ENCODE measurements at places on chromosomes 12 and 14.
A peak's percentile ranks its signal among the peaks of the same experiment; 100 is the strongest.

GRCh38 chr12:56719056-56719455 lies 6.0 kb downstream of the NACA start:
- no peak for DNase-seq

- no peak for DNase-seq
These were observed 94.6 kb downstream of the NCOR2 start for GRCh38 chr12:124472690-124473279.

DNA sequence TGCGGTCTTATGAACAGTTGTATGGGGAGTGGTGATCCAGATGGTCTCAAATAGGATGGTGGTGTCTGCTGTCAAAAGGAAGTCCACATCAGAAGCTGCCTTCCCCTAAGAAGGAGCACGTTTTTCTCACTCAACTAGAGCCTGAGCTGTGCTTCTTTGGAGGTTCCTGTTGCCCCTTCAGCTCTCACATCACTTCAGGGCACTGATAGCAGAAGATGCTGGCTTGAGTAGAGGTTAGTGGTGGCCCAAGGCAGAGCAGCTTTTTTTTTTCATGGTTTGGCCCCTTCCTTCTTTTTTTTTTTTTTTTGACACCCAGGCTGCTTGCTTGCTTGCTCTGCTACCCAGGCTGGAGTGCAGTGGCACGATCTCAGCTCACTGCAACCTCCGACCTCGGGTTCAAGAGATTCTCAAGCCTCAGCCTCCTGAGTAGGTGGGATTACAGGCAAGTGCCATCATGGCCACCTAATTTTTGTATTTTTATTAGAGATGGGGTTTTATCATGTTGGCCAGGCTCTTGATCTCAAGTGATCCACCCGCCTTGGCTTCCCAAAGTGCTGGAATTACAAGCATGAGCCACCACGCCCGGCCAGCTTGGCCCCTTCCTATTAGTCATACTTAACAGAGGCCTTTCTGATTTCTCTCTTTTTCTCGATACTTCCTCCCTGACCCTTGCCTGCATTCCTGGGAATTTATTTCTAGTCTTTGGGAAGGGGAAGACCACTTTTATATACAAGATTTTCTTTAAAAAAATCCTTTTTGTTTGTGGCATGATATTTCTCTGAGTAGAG lies 31.6 kb downstream of the KLRD1 start:
- peak; percentile 70 for DNase-seq

DNA sequence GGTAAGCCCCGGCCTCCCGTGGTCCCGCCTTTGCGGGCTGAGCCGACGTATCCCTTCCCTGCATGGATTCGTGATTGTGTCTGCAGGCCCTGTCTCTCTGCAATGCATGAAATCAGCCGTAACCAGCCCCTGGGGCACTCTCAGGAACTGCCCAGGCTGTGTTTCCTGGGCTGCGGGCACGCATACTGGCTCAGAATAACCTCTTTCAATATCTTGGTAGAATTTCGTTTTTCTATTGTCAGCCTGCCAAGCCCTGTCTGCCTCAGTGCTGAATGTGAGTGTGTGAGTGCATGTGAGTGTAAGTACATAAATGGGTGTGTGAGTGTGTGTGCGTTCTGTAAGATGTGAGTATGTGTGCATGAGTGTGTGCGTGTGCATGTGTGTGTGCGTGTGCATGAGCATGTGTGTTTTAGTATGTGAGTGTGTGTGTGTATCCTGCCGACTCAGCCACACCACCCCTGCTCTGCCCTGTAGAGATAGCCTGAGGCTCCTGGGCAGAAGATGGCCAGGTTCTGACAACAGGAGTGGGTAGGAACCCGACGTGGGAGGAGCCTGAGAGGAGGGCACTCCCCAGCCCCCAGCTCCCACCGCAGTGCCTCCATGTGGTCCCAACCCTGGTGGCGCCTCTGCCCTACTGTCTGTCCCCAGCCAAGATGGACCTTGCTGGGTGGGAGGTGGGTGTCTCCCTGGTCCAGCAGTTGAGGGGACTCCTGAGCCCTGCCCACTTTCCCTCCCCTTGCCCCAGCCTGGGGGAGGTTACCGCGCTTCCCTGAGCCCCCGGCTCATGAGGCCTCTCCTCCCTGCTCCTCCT lies 268.8 kb downstream of the ADGRD1 start:
- DNase-seq = no peak

- DNase-seq = no peak
These were observed 156.9 kb downstream of the DPF3 start for GRCh38 chr14:72736786-72737559.

GRCh38 chr12:33654313-33654712 lies 214.7 kb upstream of the SYT10 start:
- DNase-seq = no peak

DNA sequence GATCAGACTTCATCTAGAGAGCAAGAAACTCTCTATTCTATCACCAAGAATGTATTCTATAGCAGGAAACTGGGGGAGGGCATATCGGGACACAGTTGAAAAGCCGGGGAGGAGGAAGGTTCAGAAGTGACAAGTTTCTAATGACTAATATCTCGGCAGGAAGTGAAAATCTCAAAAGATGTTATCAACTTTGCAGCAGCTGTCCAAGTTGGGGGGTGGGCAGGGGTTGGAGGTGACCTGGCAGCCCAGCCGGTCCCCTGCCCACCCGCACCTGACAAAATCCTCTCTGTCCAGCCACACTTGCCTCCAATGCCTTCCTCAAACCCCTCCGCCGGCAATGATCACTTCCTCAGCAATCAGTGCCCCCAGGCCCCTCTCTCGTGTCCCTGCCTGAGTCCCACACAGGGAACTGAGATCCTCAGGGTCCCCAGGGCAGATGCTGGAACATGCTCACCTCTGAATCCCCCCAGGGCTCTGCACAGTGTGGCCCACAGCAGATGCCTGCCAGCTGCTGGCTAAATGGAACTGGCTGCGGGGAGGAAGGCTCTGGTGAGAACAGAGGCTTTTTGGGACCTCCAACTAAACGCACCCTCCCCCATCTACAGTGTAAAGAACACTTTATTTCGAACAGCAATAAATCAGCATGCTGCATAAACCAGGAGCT lies 43.9 kb downstream of the CCDC88C start:
- DNase-seq = peak; percentile 50

DNA sequence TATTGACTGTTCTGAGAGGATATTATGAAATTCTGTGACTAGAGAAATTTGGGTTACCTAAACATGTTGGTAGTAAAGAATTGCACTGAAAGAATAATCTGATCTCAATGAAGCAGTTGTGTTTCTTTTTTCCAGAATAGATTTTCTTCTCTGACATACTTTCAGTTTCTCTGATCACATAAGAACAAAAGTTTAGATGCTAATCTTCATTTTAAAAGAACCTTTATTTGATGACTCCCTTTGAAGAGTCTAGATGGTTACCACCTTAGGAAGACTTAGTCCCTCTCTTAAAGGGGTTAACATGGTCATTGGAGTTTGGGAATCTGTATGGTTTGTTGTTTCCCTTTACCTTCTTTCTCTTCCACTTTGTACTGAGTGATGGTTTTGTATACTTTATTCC lies 58.6 kb downstream of the MON2 start:
- DNase-seq = no peak

DNA sequence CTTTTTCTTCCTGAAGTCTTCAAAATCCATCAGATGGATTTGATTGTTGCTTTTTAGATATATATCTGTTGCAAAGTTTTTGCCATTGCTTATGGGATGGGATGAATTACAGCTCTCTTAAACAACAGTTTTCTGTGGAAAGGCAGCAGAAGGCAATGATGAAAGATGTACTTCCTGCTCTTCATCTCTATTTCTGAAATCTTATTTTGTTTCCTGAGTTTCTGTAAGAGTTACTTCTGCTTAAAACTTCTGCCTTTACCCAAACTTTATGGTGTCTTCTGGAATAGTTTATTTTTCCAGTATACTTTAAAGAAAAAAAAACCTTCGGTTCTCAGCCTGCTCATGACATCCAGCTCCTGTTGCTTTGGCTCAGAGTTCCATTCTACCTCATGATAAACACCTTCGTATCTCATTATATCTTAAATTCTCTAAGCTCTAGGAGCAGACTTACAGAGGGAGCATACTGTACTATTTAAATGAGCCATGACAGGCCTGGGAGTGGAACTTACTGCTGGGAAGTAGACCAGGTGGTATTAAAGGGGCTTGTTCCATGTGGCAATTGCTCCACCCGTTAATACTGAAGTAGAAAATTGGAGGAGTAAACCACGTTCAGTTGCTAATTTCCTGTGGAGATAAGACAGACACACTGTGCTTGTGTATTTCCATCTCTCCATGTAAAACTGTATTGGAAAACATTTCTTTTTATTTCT lies 288.4 kb downstream of the FBXL14 start:
- DNase-seq = no peak

GRCh38 chr14:25607192-25607591 lies 557.2 kb upstream of the STXBP6 start:
- DNase-seq = no peak

DNA sequence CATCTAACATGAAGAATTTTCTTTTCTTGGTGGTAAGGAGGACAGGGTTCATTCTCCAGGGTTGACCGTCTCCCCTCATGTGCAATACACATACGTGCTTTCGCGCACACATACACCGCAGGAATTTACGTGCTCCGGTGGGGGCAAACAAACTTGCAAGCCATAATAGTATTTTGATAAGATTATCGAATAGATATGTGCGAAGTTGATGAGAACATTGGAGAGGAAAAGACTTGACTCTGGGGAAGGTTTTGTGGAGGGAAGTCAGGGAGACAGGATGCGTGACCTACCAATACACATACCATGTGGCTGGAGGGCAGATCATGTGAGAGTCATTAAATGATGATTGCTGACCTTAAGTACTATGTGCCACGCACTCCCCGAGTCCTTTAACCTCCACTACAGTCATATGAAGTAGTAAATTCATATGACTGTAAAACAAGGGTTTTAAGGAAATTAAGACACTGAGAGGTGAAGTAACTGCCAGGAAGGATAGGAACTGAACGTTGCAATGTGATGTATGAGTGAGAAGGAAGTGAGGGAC lies 921 bp downstream of the RAD51B start:
- peak; percentile 15 for DNase-seq

DNA sequence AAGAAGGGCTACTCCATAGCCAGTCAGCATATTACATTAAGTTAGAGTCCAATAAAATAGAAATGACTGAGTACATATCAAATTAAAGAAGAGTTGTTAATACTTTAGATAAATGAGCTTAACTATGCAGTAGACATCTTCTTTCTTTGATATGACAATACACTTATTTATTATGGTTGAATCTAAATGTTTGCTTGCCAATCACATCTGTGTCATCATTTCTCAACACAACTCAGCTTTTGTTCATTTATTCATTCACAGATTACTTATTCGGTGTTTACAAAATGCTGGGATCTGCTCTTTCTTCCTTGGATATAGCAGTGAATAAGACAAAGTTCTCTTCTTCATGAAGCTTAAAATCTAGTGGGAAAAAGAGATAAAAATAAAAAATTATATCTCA lies 614.6 kb upstream of the ATP2B1 start:
- DNase-seq = no peak

GRCh38 chr14:89308232-89308959 lies 108.6 kb downstream of the FOXN3 start:
- DNase-seq = no peak

GRCh38 chr14:32633224-32633859 lies 304.2 kb downstream of the AKAP6 start:
- no peak for DNase-seq

GRCh38 chr12:46259071-46259470 lies 9.8 kb downstream of the SLC38A1 start:
- no peak for DNase-seq

DNA sequence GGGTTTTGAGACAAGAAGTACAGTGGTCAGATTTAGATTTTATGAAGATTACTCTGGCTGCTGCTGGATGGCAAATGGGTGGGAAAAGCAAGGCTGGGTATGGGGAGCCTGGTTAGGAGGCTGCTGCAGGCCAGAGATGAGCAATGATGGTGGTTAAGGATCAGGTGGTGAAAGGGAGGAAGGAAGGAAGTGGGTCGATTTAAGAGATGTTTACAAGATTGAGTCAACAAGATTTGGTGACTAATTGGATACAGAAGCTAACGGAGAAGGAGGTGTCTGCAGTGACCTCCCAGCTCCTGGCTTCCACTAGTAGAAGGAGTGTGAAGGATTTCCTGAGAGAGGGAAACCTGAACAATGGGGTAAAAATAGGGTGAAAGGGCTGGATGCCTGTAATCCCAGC lies 18.7 kb downstream of the NOS1 start:
- DNase-seq = peak; percentile 89

- DNase-seq = no peak
These were observed 216.7 kb upstream of the TMTC1 start for GRCh38 chr12:30000401-30000800.

DNA sequence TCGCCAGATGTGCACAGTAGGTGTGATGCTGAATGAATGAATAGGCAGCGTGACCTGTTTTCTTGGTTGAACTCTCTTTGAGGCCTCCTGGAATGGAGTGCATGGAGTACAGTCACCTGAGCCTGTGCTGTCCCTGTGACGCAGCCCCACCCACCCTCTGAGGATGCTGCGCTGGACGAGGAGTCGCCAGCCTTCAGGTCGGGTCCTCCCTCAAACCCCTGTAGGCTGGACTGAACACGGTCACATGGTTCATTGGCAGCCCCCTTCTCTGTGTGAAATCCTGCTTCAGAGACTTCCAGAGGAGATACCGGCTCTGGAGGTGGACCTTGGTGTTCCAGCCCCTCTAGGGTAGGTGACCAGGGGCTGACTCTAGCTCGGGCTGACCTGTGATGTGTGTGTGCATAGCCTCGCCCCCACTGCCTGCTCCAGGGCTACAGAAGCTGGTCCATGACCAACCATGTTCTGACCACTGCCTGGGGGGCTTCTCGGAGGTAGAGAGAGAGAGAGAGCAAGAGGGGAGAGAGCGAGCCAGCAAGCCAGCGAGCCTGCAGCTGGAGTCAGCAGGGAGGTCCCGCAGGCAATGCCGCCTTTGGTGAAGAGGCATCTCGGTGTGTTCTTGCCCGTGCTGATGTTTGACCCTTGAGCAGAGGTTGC lies 158.0 kb upstream of the RTL1 start:
- no peak for DNase-seq

DNA sequence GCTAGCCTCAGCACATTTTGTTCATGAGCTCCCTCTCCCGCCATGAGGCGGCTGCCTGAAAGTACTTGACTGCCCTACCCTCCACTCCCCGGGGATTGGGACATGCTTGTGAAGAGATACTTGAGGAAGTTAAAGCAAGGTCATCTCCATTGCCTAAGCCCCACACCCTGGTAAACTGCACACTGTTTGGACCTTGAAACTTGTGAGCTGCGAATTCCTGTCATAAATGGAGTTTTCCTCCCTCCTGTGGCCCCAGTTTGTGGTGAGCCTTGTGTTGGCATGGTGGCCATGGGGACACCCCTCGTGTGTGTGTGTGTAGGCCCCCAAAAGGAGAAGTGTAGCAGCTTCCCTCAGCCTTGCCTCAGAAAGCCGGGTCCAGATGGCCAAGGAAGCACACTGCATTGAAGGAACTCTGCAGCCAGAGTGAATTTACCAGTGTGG lies 395.5 kb downstream of the ZFP36L1 start:
- DNase-seq = no peak

DNA sequence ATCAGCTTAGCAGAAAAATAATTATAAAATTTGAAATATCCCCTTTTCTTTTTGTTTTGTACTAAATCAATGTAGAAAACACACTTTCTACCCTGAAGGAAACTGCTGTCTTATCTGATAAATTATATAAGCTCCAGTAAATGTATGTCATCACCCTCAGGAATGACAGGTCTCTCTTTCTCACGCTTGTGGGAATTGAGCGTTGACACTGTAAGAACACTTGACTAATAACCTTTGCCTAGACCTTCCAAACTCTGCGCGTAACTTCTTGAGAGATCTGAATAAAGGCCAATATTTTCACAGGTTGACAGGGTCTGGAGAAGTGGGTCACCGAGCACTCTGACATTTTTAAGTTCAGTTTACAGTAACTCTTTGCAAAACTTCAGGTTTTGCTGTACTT lies 138.5 kb downstream of the BCAT1 start:
- no peak for DNase-seq

- no peak for DNase-seq
These were observed 41.3 kb downstream of the CDC42BPB start for GRCh38 chr14:103016071-103016470.

All from HT1080 (cell line).